NCI-H1092 (cell line): ENCODE measurements at places on chromosomes 2 and 18.

GRCh38 chr18:51382081-51382480 is 184.6 kb upstream of the MEX3C start:
- DNase-seq = no peak

DNA sequence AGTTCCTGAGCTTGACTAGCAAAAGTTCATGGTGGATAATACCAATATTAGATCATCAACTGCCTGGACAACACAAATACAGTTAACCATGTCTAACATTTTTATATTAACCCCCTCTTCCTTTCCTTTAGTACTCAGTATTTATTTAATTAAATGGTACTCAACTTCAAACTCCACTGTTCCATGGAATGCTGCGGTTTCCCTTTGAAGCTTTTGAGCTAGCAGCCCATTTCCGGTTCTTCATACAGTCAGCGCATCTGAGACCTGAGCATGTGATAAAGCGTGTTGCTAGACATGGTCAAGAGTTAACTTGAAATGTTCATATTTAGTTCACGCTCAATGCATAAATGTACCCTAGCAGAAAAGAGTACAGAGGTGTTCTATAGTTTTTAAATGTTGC is 278.4 kb downstream of the ALPK2 start:
- DNase-seq = no peak

GRCh38 chr2:16302431-16303272 is 362.3 kb downstream of the MYCN start:
- DNase-seq = no peak

GRCh38 chr2:237497009-237497837 is 10.2 kb downstream of the MLPH start:
- DNase-seq = no peak

GRCh38 chr2:44112096-44112495 is 56.6 kb upstream of the PPM1B start:
- DNase-seq = no peak

- no peak for DNase-seq
Measured at GRCh38 chr18:48743886-48744285, 205.1 kb downstream of the CTIF start.

DNA sequence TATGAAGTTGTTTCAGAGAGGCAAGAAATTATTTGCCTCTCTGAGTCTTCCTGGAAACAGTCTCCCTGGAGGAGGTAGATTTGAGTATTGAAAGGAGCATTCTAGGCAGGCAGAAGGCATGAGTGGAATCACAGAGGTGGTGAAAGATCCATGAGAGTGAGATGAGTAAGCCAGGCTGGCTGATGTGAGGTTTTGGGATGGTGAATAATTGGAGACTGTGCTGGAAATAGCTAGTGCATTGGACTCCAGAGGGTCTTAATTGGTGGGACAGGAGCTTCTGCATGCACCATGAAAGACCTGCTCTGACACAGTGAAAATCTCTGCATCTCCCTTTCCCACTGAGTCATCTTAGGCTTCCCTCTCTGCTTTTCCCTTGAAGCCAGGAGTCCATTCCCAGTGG is 46.3 kb downstream of the CDC42EP3 start:
- no peak for DNase-seq

GRCh38 chr2:172674034-172674967 is 61.3 kb upstream of the RAPGEF4 start:
- DNase-seq = no peak

DNA sequence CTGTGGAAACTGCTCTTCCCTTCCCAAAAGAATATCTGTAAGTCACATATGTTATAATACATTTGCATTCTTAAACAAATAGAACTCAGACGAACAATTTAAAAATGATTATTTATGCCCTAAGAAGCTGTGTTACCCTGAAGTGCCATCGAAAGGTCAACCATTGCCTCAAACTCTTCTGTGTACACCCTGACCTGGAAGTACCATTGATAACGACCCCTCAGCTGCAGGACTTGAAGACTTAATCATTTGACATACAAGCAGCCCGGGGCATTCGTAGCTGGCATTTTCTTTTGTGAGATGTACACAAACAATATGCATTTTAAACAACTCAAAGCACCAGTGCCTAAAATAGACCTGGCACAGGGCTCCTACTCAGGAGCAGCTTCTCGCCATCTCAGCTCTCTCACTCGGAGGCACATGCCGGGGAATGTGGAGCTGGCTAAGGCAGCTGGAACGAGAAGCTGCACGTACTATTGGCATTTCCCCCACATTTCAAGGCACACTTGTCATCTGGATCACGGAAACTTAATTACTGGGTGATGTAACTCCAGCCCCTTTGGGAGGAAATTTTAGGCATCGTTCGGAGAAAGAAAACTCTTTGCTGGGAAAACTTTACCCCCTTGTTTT is 170.0 kb upstream of the GALNT5 start:
- no peak for DNase-seq

GRCh38 chr18:51802569-51803428 is 537.2 kb upstream of the DCC start:
- no peak for DNase-seq

GRCh38 chr2:225400546-225401400 is 1.3 kb downstream of the NYAP2 start:
- DNase-seq = no peak

- DNase-seq = no peak
Measured at GRCh38 chr18:31649978-31650719, 34.2 kb downstream of the B4GALT6 start.

GRCh38 chr18:8811115-8811514 is 105.8 kb downstream of the MTCL1 start:
- no peak for DNase-seq

DNA sequence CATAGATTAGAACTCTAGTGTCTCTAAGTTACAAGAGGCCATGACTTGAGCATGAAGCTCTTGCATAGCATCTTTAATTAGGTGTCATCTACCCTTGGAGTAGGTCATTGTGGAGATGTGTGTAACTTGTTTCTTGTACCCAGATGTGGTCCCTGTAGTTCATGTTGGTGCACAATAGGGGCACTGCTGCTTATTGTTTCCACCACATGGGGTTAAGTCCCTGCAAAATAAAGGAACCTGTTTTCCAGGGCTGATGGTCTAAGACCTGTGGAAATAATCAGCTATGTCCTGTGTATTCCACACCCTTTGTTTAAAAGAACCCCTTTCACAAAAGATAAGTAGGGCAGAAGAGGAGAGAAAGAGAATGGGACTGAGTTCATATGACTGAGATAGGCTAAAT is 28.6 kb downstream of the ASXL3 start:
- no peak for DNase-seq

DNA sequence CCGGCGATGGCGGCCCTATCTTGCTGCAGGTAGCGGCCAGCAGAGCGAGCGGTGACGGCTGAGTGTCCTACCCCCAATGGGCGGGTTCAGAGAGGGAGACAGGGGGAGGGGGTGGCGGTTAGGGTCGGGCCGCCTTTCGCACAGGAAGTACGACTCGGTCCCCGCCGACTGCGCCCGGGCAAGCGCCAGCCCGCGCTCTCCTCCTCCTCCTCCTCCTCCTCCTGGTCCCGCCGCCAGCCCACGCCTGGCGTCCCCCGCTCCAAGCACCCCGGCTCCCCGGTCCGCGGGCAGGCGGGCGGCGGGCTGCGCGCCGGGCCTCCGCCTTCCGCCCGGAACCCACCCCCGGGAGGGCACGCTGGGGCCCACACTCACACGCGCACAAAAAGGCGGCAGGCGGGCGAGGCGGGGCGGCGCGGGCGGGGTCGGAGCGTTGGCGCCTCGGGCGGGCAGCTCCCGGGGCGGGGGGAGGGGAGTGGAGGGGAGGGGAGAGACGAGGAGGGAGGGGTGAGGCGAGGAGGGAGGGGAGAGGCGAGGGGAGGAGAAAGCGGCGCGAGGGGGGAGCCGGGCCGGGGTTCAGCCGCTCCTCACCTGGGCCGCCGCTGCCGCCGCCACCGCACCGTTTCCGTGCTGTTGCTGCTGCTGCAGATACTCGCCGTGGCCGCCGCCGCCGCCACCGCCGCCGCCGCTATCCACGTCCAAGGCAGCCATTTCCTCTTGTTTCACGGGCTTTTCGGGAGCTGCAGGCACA is 1.2 kb downstream of the SP3 start:
- peak; percentile 74 for DNase-seq

DNA sequence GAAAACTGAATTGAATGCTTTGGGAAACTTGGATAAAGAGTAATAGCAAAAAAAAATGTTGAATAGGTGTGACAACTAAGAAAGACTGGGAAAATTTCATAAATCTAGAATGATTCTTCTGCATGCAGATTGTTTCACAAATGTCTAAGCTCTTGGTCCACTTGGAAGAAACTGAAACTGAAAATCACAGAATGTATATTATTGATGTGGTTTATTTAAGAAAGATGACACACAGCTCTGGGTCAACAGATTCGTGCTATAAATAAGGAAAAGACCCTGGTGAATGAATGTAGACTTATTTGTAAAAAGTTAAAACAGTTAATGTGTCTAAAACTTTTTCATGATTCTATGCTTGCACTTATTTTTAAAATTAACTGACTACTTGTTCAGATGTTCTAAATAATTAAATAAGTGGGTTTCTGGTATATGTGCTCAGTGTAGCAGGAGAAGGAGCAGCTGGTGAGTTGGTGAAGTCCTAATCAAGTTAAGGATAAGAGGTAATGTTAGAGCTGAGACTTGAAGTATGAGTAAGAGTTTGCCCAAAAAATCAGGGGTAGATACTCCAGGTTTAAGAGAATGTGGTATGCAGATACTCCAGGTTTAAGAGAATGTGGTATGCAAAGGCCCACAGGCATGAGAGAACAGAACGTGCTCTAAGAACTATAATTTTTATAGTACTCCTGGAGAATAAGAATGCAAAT is 24.5 kb downstream of the UGP2 start:
- DNase-seq = no peak

DNA sequence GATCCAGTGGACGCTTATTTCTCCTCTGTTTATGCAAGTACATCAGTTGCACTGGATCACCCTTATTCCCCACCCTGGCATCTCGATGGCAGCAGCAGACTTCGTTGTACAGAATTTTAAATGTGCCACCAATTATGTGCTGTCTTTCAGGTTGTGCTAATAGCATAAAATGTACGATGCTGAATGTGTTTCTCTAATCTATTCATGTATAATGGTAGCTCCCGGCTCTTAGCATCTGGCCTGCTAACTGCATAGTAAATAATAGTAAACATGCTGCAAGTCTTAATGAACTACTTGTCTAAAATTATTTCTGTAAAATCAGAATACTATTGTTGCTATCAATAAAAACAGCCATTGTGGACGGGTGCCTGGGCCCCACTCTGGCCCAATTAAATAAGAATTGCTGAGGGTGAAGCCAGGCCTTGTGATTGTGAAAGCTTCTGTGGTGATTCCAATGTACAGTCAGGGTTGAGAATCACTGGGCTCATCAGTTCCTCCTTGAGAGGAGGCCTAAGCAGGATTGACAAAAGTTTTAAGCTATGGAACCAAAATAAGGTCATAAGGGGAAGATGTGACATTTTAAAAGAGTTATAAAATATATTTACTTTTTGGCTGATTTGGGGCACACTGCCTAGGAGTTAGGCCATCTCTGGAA is 14.4 kb upstream of the MYO3B start:
- peak; percentile 18 for DNase-seq

DNA sequence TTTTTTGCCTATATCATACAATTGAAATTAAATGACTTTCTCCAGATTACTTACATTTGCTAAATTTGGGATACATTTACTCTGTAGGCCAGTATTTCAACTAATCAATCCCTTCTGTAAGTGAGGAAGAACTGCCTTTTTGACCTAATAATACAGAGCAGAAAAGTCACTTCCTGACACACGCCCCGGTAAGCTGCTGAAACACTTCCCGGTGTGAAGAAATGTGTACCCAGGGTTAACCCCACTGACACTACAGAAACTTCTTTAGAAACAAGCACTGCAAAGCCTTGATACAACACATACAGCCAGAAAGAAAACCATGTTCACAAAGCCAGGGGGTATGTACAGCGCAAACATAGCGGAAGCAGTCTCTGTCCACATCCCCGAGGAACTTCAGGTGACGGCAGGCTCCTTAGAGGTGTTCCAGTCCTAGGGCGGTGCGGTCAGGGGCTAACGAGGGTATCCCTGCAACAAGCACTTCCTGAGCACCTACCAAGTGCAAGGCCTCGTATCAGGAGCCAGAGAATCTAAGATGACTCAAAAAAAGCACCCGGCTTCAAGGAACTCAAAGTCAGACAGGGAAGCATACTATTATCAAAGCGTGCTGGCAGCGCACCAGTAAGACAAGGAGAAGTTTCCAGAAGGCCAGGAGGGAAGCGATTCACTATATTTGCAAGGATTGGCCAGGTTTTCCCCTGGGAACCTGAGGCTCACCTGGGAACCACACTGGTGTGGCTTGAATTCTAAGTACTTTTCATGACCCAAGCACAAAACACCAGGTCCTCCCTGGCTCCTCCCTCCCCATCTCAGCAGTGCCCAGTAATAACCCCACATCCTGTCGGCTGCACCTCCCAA is 46.6 kb downstream of the ZNF516 start:
- DNase-seq = no peak

GRCh38 chr2:184890311-184890710 is 292.0 kb downstream of the ZNF804A start:
- DNase-seq = no peak

GRCh38 chr2:127405255-127405610 is 13.0 kb upstream of the PROC start:
- no peak for DNase-seq

DNA sequence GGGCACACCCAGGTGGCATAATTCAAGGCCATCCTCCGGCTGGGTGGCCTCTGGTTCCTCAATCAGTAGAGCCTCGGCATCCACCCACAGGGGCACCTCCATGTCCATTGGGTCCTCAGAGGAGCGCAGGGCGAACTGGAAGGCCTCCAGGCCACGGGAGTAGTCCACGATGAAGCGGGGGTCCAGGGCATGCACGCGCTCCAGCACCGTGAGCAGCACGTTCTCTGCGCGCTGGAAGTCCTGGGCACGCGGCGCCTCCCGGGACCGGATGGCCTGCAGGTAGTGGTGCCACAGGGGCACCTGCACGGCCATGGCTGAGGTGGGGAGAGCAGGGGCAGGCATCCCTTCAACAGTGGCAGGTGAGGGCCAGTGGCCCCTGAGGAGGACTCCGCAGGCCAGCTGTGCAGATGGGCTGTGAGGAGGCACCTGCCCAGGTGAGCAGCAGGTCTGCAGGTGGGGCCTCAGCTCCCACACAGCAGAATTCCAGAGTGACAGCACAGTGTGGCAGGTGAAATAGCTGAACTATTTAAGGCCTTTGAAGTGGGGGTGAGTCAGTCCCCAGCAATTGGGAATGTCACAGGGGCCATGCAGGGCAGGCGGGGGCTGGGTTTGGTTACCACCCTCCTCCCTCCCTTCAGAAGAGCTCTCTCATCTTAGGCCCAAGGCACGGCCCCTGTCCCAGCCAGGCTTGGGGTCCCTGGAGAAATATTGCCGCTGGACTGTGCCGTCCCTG is at the start of gene MAB21L4:
Gene MAB21L4 (minus strand): TSS at position 501 of the 733 bp plus-strand sequence. CDS start 159 bp downstream, at position 342.
- no peak for DNase-seq
